ENCODE measurements at places on chromosomes 7 and 10.

DNA sequence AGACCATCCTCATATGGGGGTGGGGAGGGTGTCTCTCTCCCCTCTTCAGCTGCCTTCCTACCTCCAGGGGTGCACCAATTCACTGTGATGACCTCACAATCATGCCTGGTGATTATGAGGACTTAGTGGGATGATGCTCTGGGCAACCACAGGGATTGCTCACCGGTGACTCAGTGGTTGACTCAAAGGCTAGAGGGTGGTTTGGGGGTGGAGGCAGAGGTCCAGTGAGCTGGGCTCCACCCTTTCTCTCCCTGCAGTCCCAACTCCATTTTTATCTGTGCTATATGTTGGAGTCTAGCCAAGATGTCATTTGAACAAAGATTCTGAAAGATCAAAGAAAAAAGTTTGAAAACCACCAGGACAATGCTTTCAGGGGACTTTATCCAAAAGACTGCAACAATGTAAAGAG is 286.9 kb downstream of the KCNMA1 start:
- DNase-seq = no peak

DNA sequence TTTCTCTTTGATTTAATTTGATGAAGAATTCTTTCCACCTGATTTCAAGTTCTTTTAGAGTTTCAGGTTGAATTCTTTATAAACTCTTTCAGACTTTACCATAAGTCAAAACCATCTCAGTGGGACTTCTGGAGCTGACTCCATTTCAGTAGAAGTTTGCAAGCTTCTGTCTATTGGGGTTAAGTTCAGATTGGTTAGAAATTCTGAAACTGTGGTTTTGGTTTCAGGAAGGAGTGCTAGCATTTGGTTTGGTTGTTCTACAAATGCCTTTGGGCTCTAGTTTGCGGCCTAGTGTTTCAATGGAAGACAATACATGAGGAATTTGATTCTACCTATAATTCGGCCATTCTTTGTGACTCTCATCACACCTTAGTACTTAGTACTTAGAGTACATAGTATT is 176.8 kb upstream of the RHOBTB1 start:
- no peak for DNase-seq

DNA sequence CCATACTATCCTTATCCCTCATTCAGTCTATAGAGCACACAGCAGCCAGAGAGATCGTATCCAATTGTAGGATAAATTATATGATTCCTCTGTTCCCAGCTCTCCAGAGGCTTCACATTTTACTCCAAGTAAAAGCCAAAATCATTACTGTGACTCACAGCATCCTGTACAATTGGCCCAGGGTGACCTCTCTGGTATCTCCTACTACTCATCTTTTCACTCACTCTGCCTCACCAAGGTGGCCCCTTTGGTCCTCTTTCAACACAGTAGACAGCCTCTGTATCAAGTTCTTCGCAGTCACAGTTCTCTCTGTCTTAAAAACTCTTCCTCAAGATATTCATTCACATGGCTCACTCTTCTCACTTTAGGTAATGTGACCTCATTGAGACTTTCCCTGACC is 72.6 kb upstream of the LSM8 start:
- DNase-seq = no peak

GRCh38 chr7:132565885-132566284 is 10.4 kb downstream of the PLXNA4 start:
- DNase-seq = no peak

GRCh38 chr7:44852590-44852989 is 4.7 kb upstream of the H2AZ2 start:
- no peak for DNase-seq

GRCh38 chr7:47501406-47501805 is 80.5 kb downstream of the TNS3 start:
- no peak for DNase-seq

GRCh38 chr7:102284891-102285539 is 1.7 kb upstream of the SH2B2 start:
- no peak for DNase-seq

- no peak for DNase-seq
These were observed 368.6 kb downstream of the REEP3 start for GRCh38 chr10:63889803-63890202.

- DNase-seq = no peak
These were observed 150.0 kb upstream of the RSU1 start for GRCh38 chr10:16966991-16967865.

DNA sequence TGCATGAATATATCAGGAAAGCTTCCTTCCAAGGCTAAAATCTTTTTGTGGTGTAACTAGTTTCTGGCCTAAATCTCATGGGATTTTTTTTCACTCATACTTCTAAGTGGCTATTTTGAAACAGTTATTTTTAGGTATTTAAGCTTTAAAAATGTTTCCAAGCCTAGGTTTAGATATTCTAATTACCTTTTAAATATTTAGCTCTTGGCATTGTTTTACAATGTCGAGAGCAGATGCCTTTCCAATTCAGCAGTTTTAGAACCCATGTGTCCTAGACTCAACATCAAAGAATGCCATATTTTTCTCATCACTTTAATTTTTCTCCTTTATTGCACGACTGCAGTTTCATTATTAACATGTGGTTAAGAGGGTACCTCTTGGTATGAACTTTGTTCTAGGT is 27.1 kb upstream of the STOX1 start:
- no peak for DNase-seq

All from activated CD8-positive, alpha-beta memory T cell treated with anti-CD3 and anti-CD28 coated beads for 1 hour (primary cell).